Activated CD4-positive, alpha-beta T cell treated with anti-CD3 and anti-CD28 coated beads, Interleukin-2, amount 50 U/mL, for 4 hours (primary cell): ENCODE measurements at places on chromosomes 7 and 10.

GRCh38 chr10:69965919-69966662 lies 86.6 kb upstream of the MACROH2A2 start:
- no peak for DNase-seq

- no peak for DNase-seq
Measured at GRCh38 chr10:100988166-100988565, 823 bp downstream of the TWNK start.

- no peak for DNase-seq
Measured at GRCh38 chr7:131816391-131817007, 260.1 kb upstream of the PODXL start.

GRCh38 chr7:20216406-20217036 lies 663 bp downstream of the MACC1 start:
- no peak for DNase-seq

- no peak for DNase-seq
Measured at GRCh38 chr10:70909326-70909935, 21.1 kb upstream of the PCBD1 start.

- DNase-seq, result no peak
Measured at GRCh38 chr10:31274310-31274709, 44.7 kb upstream of the ZEB1 start.

- DNase-seq, result no peak
Measured at GRCh38 chr10:59079386-59080226, 96.8 kb upstream of the PHYHIPL start.

- DNase-seq, result no peak
Measured at GRCh38 chr10:131758939-131759301, 141.9 kb upstream of the PPP2R2D start.

- DNase-seq, result no peak
Measured at GRCh38 chr7:132055336-132056120, 499.1 kb upstream of the PODXL start.
